CD8-positive, alpha-beta memory T cell (primary cell): ENCODE measurements at places on chromosomes 6 and 20. TPM values are rescaled to one million over a fixed set of nuclear protein-coding genes. Genes with fewer than 3 reads are reported as not detected.

LINC00237 gene
- not detected for polyA plus RNA-seq

AVP gene
- polyA plus RNA-seq, result not detected

RNF182 gene
- not detected for polyA plus RNA-seq

LAMA4 gene
- not detected for polyA plus RNA-seq

COL21A1 gene
- polyA plus RNA-seq, result not detected

SPATS1 gene
- not detected for polyA plus RNA-seq

VSTM2L gene
- not detected for polyA plus RNA-seq

SULF2 gene
- 0.28 TPM for polyA plus RNA-seq

BHLHE23 gene
- not detected for polyA plus RNA-seq

ZNF391 gene
- 1.6 TPM for polyA plus RNA-seq

WFDC10A gene
- not detected for polyA plus RNA-seq

SLC2A10 gene
- polyA plus RNA-seq, result 0.05 TPM

HLA-DPA1 gene
- polyA plus RNA-seq, result 156 TPM

C4A gene
- polyA plus RNA-seq, result 0.40 TPM

HRH3 gene
- not detected for polyA plus RNA-seq
